Hematopoietic multipotent progenitor cell treated with erythropoietin and hydrocortisone succinate and interleukin-3 and kit ligand, for 15 days (in vitro differentiated cells): ENCODE measurements at places on chromosomes 3 and 15.

GRCh38 chr15:39878406-39878785, 41.7 kb downstream of the GPR176 start:
- DNase-seq = no peak

- no peak for DNase-seq
Observed at GRCh38 chr3:141625506-141625905, 112.6 kb upstream of the RNF7 start.

GRCh38 chr15:24955531-24955921, 739 bp downstream of the SNRPN start:
- DNase-seq = no peak

GRCh38 chr3:141383555-141384129, 15.3 kb downstream of the ZBTB38 start:
- DNase-seq = no peak

- no peak for DNase-seq
Observed at GRCh38 chr3:160450846-160451245, 1.3 kb upstream of the TRIM59 start.

DNA sequence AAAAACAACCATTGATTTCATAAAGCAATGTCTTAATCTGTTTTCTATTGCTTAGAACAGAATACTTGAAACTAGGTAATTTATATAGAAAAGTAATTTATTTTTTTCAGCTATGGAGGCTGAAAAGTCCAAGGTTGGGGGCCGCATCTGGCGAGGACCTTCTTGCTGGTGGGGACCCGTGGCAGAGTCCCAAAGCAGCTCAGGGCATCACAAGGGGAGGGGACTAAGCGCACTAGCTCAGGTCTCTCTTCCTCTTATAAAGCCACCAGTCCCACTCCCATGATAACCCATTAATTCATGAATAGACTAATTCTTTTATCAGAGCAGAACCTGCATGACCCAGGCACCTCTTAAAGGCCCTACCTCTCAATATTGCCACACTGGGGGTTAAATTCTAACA, 87.2 kb upstream of the KLF13 start:
- no peak for DNase-seq
